ENCODE measurements at places on chromosomes 7 and 10.

DNA sequence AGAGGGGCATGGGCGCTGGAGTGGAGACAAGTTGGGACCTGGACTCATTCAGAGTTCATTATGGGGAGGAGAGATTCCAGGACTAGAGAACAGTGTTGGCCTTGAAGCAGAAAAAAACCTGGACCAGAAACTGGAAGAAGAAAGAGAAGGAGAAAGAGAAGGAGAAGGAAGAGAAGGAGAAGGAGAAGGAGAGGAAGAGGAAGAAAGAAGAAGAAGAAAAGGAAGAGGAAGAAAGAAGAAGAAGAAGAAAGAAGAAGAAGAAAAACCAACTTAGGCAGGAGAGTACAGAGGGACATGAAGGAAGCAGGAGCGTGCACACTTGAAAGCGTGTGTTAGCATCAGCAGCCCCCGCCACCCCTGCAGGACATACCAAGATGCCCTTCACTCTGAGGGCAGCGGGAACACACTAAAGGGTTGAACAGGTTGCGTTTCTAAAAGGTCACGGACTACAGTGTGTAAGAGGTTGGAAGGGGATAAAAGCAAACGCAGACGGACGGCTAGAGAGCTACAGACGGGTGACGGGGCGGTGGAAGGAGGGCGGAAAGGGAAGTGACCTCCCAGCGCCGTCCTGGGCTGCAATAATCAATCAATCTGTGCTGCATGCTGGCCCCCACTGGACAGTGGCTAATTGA is 95.3 kb downstream of the SEC61G start:
- peak; percentile 27 for ATAC-seq

- ATAC-seq: no peak
Observed at GRCh38 chr10:122293961-122294380, 22.9 kb downstream of the BTBD16 start.

GRCh38 chr10:18879284-18879683 is 169.3 kb upstream of the MALRD1 start:
- no peak for ATAC-seq

- no peak for ATAC-seq
Observed at GRCh38 chr7:122148878-122149277, 4.8 kb upstream of the AASS start.

- ATAC-seq: no peak
Observed at GRCh38 chr7:151851145-151851751, 25.7 kb downstream of the PRKAG2 start.

All from SK-N-SH treated with all-trans-retinoic acid at 6 μM for 48 hours (cell line).